ENCODE measurements at places on chromosomes 6 and 20. TPM values are rescaled to one million over a fixed set of nuclear protein-coding genes. Genes with fewer than 3 reads are reported as not detected.
A peak's percentile ranks its signal among the peaks of the same experiment; 100 is the strongest.

- peak; percentile 25 for DNase-seq
Observed at GRCh38 chr20:3239026-3239866, at the start of gene SLC4A11. Gene SLC4A11 (minus strand): TSS chr20:3239190. CDS start chr20:3239137, 53 bp downstream.

Gene CDH4
- 0.44 TPM for total RNA-seq

GRCh38 chr20:36573798-36574365 is 485 bp downstream of the TGIF2 start:
- peak; percentile 72 for DNase-seq

Gene SLC22A2
- total RNA-seq = not detected

DNA sequence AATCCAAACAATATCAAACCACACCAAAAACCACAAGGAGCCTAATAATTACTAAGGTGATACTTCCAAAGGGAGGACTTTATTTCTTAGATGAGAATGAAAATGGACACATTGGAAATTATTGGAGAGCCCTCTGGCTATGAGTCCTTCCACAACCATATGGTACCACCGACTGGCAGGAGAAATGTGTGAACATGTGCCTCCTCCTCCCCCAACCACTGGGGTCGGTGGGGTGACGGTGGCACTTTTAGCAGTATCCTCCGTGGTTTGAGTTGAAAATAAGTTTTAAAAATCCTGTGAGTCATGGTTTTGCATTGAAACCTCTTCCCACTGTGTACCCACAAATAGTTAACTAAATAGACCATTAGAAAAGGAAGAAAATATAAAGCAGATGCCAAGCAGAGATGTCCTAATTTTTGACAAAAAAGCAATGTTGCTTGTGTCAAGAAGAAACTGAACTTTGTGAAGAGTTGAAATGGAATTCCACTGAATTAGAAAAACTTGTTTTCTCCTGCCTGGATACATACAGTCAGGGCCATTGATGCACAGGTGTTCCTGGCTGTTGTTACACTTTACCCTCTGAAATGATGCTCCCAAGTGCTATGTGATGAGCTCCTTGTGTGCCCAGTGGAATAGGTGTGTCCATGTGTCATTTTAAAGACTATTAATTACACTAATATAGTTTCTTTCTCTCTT is 3.2 kb downstream of the EDN1 start:
- DNase-seq = no peak

Gene RIN2
- total RNA-seq = 0.29 TPM

GRCh38 chr6:155219858-155220301 is 43.9 kb upstream of the CLDN20 start:
- no peak for DNase-seq

DNA sequence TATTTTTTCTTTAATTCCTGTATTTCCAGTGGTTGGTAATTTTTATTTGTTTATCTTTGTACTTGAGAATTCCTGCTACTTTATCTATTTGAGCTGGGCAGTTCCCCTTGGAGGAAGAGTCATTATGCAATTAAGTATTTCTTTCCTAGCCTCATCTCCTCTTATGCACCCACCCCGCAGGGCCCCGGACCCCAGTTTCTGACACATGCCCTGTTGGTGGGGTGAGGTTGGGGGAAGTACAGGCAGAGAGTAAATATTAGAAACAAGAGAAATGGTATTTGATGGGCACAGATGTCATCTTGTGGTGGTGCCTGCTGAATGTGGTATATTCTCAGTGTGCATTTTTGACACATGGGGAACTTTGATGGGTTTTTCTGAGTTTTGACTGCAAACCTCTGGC is 602.7 kb upstream of the NOX3 start:
- DNase-seq = no peak

GRCh38 chr6:36862164-36862847 is 12.3 kb downstream of the PPIL1 start:
- DNase-seq = no peak

Gene ZBP1
- 10.5 TPM for total RNA-seq

Gene MACROD2
- total RNA-seq = 0.60 TPM

DNA sequence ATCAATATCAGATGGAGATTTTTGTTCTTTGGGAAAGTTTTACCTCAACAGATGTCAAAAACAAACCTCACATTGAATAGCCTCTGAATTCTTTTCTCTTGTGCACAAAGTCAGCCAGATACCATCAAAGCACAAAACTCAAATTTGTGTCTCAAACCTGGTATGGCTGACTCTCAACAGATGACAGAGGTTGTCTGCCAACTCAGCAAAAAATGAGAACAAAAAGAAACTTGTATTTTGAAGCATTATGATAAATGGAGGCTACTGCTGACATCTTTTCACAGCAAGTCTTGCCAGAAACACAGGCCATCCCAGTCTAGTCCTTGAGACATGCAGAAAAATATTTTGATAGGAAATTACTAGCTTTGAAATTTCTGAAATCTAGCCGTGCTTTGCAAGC is 79.8 kb downstream of the KIF16B start:
- no peak for DNase-seq

- no peak for DNase-seq
Observed at GRCh38 chr6:97939440-97940168, 656.6 kb upstream of the MMS22L start.

DNA sequence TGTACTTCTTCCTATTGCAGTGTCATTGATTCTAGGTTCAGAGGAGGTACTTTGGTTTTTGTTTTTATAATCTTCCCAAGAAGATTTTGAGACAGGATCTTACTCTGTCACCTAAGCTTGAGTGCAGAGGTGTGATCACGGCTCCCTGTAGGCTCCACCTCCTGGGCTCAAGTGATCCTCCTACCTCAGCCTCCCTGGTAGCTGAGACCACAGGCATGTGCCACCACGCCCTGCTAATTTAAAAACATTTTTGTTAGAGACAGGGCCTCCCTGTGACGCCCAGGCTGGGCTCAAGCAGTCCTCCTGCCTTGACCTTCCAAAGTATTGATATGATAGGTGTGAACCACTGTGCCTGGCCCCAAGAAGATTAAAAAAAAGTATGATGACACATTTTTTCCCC is 3.4 kb upstream of the SLC17A5 start:
- DNase-seq = no peak

- DNase-seq = no peak
Observed at GRCh38 chr6:148648754-148649453, 97.9 kb upstream of the UST start.

Gene TMX4
- total RNA-seq = 39.5 TPM

DNA sequence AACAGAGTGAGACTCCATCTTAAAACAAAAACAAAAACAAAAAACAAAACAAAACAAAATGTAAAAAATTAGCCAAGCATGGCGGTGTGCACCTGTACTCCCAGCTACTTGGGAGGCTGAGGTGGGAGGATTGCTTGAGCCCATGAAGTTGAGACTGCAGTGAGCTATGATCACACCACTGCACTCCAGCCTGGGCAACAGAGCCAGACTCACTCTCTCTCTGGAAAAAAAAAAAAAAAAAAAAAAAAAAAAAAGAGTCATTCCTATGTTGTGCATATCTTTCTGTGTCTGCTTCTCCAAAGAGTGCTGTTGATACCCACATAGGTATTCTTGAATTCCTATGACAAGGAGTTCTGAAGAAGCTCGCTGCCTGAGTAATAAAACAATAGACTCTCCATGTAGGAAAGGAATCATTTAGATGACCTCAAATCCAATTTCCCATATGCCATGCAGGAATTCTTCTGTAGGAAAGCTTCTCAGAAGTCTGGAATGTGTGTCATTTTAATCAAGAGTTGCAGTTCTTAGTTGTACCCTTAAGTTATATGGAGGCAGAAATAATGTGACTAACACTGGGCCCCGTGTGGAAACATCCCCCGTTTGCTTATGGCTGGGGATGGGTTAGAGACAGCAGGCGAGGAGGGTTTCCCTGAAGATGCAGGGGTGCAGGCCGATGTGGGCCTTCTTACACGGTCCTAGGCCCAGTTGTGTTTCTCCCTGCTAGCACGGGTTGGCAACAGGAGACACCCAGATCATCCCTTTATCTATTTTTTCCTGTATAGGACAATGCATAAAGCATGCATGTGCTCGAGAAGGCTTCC is 79.4 kb downstream of the ZDHHC14 start:
- no peak for DNase-seq

DNA sequence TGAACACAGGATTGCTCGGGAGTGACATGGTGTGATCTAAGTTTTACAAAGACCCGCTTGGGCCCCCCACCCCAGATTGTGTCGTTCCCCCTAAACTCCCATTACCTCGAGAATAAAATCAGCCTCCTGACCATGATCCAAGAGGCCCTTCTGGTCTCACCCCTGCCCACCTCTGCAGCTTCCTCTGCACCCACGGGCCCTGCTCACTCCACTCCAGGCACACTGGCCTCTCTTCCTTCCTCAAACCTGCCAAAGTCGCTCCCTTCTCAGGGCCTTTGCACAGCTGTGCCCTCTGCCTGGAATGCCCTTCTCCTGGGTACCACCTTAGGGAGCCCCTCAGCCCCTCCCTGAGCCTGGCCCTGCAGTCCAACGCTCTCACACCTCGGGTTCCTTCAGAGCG is 17.9 kb downstream of the TGM2 start:
- DNase-seq = no peak
